Naive B cell (primary cell): ENCODE measurements at places on chromosomes 3 and 15.

- no peak overlapping the region for H3K27ac ChIP-seq
- peaks cover 10% of the 10 kb centered on the region for H3K27me3 ChIP-seq
- no peaks in the 10 kb centered on the region for H3K36me3 ChIP-seq
- H3K4me3 ChIP-seq, result no peak overlapping the region
- no peaks in the 10 kb centered on the region for H3K4me1 ChIP-seq
Measured at GRCh38 chr15:60831540-60831939, 352.6 kb upstream of the ICE2 start.

- H3K27ac ChIP-seq, result no peak overlapping the region
- no peak overlapping the region for H3K4me3 ChIP-seq
- no peaks in the 10 kb centered on the region for H3K4me1 ChIP-seq
Measured at GRCh38 chr15:97759363-97759762, 201.1 kb upstream of the ARRDC4 start.

DNA sequence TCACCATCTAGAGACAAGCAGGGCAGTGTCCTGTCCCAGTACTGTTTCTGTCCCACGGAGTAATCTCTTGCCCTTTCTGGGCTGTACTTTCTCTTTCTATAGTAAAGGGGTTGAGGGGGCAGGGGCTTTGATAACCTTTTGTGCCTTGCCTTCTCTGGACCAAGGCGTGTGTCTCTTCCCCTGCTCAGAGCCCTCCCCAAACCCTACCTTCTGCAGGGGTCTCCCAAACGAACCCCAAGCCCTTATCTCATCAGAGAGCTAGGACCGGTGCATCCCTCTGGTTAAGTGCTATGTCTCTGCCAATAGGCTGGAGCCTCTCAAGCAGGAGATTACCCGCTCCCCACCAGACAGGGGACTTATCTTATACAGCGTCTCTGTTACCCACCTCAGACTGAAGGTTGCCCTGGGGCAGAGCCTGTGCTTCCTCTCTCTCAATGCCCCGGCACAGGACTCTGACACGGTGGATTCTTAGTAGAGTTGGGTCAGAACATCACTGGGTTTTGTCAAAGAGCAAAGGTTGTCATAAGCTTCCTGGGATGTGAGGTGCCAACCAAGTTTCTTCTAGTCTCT lies 2.9 kb downstream of the PLEKHO2 start:
- no peaks in the 10 kb centered on the region for H3K36me3 ChIP-seq
- no peaks in the 10 kb centered on the region for H3K27me3 ChIP-seq
- peak; percentile 41 for DNase-seq
- peaks cover 80% of the 10 kb centered on the region for H3K4me1 ChIP-seq
- peak overlapping the region; percentile 88 for H3K27ac ChIP-seq

GRCh38 chr15:39748276-39748675 lies 34.4 kb downstream of the FSIP1 start:
- H3K4me1 ChIP-seq, result no peaks in the 10 kb centered on the region
- DNase-seq, result no peak
- no peaks in the 10 kb centered on the region for H3K36me3 ChIP-seq
- peaks cover 9% of the 10 kb centered on the region for H3K27me3 ChIP-seq
- H3K4me3 ChIP-seq, result no peak overlapping the region

- no peak overlapping the region for H3K27ac ChIP-seq
- no peaks in the 10 kb centered on the region for H3K27me3 ChIP-seq
Measured at GRCh38 chr15:43483297-43484128, 9.4 kb downstream of the TP53BP1 start.

DNA sequence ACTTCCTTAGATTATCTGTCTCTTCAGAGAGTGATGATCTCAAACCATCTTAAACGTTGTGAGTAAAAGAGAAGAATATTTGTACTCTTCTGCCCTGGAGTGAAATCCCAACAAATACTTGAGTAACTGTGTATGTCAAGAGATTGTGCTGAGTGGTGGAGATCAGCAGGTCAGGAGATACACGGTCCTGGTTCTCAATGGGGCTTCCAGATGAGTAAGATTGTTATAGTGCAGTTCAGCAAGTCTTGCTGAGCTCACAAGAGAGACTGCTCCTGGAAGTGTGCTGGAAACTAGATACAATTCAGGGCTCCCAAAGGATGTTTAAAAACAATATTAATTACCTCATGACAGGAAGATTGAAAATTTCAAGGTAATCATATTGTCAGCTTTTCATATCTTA lies 184.3 kb downstream of the AKAP13 start:
- H3K27ac ChIP-seq, result no peak overlapping the region
- H3K4me3 ChIP-seq, result no peak overlapping the region
- peaks cover 24% of the 10 kb centered on the region for H3K4me1 ChIP-seq
- H3K36me3 ChIP-seq, result peaks cover 5% of the 10 kb centered on the region
- DNase-seq, result no peak

GRCh38 chr3:148833223-148833622 lies 5.6 kb downstream of the CPB1 start:
- H3K4me3 ChIP-seq, result no peak overlapping the region
- DNase-seq, result no peak

DNA sequence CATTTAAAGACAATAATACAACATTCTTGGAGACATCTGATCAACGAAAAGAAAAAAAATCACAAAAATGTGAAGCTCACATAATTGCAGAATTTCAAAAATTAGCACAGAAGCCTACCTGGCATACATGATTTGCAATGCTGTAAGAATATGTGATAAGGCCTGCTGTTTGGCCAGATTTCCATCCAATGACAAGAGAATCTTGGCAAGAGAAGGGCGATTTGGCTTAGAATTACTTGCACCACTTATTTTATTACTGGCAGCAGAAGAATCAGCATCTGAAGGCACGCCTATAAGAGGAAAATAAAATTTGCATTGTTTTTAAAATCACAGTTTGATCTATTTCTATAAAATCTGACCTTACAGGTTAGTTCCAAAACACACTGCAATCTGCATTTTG lies 70.3 kb upstream of the OCA2 start:
- no peaks in the 10 kb centered on the region for H3K27me3 ChIP-seq
- no peak for DNase-seq
- H3K27ac ChIP-seq, result no peak overlapping the region
- H3K36me3 ChIP-seq, result peaks cover 48% of the 10 kb centered on the region

GRCh38 chr3:155086051-155086450 lies 5.9 kb downstream of the MME start:
- peaks cover 1% of the 10 kb centered on the region for H3K4me1 ChIP-seq
- no peak overlapping the region for H3K27ac ChIP-seq
- H3K27me3 ChIP-seq, result peaks cover 3% of the 10 kb centered on the region
- no peak for DNase-seq

DNA sequence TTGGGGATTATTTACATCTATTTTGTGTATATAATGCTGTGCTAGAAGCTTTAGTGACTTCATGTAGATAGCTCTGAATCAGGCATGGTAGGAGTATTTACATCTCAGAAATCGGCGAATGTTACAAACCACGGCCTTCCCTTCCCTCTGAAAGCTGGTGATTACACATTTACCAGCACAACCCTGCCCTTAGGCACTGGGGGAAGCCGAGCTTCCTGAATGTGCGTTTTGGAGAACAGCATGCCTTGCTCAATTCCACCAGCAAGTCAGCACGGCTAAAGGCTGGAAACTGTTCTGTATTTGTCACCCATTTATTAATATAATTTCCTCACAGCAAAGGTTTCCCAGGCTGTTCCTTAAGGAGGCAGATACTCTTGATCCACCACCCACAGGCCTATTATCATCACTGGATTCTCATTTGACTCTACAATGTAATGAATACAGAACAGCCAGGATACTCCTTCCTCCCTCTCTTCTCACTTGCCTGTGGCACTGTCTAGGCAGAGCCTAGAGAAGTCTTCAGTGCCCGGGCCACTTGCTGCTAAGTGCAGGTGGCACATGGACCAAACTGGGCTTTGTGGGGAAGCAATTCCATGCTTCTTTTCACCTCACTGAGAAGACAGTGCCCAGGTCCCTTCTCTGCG lies 55.2 kb upstream of the CACNA2D3 start:
- no peaks in the 10 kb centered on the region for H3K4me1 ChIP-seq
- no peak for DNase-seq
- H3K27me3 ChIP-seq, result peaks cover 16% of the 10 kb centered on the region
- no peak overlapping the region for H3K27ac ChIP-seq

GRCh38 chr3:44066806-44067205 lies 174.9 kb upstream of the TOPAZ1 start:
- no peak for DNase-seq
- H3K36me3 ChIP-seq, result no peaks in the 10 kb centered on the region
- H3K27ac ChIP-seq, result no peak overlapping the region
- no peak overlapping the region for H3K4me3 ChIP-seq
- H3K27me3 ChIP-seq, result peaks cover 44% of the 10 kb centered on the region

GRCh38 chr3:171986176-171986575 lies 53.2 kb upstream of the FNDC3B start:
- peaks cover 7% of the 10 kb centered on the region for H3K27me3 ChIP-seq
- no peak for DNase-seq
- H3K4me3 ChIP-seq, result no peak overlapping the region
- H3K36me3 ChIP-seq, result no peaks in the 10 kb centered on the region
- no peak overlapping the region for H3K27ac ChIP-seq
- H3K4me1 ChIP-seq, result peaks cover 4% of the 10 kb centered on the region

DNA sequence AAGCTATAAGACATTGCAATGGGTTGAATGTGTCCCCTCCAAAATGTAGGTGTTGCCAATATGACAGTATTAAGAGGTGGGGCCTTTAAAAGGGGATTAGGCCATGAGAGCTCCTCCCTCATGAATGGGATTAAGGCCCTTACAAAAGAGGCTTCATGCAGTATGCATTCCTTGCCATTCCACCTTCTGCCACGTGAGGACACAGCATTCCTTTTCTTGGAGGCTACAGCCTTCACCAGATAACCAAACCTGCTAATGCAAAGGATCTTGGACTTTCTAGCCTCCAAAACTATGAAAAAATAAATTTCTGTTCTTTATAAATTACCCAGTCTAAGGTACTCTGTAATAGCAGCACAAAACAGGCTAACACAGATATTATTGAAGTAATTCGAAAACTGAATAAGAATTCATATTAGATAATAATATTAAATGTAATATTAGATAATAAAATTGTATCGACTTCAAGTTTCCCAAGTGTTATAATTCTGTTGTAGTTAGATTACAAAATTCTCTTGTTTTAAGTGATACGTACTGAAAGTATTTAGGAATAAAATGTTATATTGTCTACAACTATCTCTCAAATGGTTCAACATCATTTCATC lies 29.4 kb upstream of the ATP8B4 start:
- no peak overlapping the region for H3K4me3 ChIP-seq
- no peak for DNase-seq
- H3K36me3 ChIP-seq, result no peaks in the 10 kb centered on the region
- no peaks in the 10 kb centered on the region for H3K4me1 ChIP-seq

GRCh38 chr15:54149115-54149531 lies 170.9 kb downstream of the UNC13C start:
- no peaks in the 10 kb centered on the region for H3K4me1 ChIP-seq
- H3K27me3 ChIP-seq, result no peaks in the 10 kb centered on the region
- H3K27ac ChIP-seq, result no peak overlapping the region
- H3K4me3 ChIP-seq, result no peak overlapping the region
- DNase-seq, result no peak

GRCh38 chr3:86578071-86578470 lies 412.9 kb downstream of the VGLL3 start:
- H3K27ac ChIP-seq, result no peak overlapping the region
- no peaks in the 10 kb centered on the region for H3K27me3 ChIP-seq
- H3K36me3 ChIP-seq, result no peaks in the 10 kb centered on the region
- H3K4me1 ChIP-seq, result no peaks in the 10 kb centered on the region

DNA sequence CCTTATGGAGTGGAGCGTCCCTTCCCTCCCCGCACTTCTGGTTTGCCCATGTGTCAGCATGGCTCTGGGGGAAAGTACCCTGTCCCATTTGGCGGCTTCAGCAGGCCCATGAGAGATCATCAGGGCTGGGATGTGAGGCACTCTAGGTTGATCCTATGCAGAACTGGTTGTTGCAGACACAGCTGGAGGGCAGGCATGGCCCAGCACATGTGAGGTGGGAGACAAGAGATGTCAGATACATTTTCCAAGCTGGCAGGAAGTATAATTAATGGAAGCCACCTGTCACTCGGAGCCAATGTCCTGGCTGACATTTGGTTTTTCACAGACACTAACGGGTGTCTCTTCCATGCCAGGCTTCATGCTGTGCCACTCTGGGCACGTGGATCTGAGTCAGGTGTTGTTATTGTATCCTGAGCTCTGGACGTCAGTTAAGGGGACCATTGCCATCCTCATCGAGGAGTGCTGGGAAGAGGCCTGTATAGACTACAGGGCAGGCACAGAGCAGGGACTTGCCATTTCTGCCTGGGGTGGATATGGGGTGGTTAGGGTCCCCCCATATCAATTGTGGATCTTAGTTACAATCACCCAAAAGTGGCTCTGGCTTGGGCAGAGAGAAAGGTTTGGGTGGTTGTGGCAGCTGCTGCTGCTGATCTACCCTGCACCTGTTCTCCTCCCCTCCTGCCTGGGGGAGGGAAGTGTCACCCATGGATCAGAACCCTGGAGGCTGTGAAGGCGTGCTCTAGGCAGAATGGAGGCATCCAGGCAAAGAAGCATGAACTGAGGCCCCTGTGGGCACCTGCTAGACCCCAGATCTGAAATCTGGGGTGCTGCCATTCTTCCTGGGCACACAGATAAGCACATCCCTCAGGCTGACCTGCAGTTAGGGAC lies 140.7 kb downstream of the FBLN2 start:
- DNase-seq, result no peak
- peaks cover 35% of the 10 kb centered on the region for H3K27me3 ChIP-seq
- no peak overlapping the region for H3K27ac ChIP-seq
- no peak overlapping the region for H3K4me3 ChIP-seq

GRCh38 chr3:123330441-123330991 lies 118.4 kb downstream of the ADCY5 start:
- H3K4me3 ChIP-seq, result no peak overlapping the region
- H3K36me3 ChIP-seq, result no peaks in the 10 kb centered on the region
- peaks cover 11% of the 10 kb centered on the region for H3K27me3 ChIP-seq
- no peak overlapping the region for H3K27ac ChIP-seq
